Progenitor cell of endocrine pancreas (in vitro differentiated cells): ENCODE measurements at places on chromosomes 12 and 14.

GRCh38 chr12:76692846-76693245, 71.1 kb upstream of the ZDHHC17 start:
- H3K36me3 ChIP-seq, result no peaks in the 10 kb centered on the region
- no peak overlapping the region for H3K4me3 ChIP-seq
- peaks cover 3% of the 10 kb centered on the region for H3K27me3 ChIP-seq
- DNase-seq, result no peak
- no peak overlapping the region for H3K27ac ChIP-seq

DNA sequence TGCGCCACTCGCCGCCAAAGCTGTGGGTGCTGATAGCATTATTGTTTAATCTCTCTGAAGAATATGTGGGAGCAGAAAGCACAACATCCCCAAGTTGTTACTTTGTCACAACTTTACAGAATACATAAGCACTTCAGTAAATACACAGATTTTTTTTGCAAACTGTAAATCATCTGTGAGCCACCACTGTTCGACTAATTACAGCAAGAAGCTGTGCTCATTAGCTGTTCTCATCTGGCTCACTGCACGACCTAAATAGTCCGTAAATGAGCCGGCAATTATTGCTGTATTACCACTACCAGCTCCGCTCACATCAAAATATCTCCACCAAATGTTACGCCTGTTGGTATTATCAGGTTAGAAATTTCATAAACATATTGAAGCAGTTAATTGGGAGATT, 228.9 kb upstream of the PRKD1 start:
- no peaks in the 10 kb centered on the region for H3K36me3 ChIP-seq
- DNase-seq, result no peak
- H3K27me3 ChIP-seq, result peaks cover 6% of the 10 kb centered on the region
- H3K4me1 ChIP-seq, result no peaks in the 10 kb centered on the region
- no peak overlapping the region for H3K4me3 ChIP-seq

DNA sequence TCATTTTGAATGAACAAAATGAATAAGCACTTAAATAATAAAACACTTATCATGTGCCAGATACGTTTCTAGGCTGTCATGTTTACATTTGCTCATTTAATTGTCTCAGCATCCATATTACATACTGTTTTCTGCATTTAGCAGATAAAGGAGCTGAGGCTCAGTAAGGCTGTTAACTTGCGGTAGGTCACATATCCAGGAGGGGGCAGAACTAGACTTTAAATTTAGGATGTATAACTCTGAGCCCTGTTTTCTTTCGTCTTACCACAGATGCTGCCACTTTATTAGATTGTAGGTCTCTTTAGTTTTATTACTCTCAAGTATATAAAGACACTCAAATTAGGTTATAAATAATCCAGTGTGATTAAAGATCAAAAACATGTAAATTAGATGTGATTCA, 17.7 kb downstream of the IRAK4 start:
- no peaks in the 10 kb centered on the region for H3K36me3 ChIP-seq
- no peak overlapping the region for H3K27ac ChIP-seq

DNA sequence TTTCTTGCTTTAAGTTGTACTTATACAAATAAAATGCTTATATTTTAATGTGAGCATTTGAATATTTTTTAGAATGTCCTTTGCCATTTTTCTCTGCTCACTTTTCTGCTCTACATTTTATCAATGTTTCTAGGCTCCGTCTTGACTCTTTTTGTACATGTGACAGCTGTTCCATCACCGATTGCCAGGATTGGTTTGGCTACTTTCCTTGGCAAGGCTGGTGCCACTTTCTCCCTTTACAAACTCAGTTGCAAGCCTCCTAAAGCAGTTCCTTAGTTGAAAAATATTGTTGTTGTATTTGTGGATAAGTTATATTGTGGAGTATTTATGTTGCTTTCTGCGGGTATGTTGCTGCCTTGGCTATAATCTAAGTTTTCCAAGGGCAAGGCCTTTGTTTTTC, 63.4 kb downstream of the DACT1 start:
- peaks cover 20% of the 10 kb centered on the region for H3K4me1 ChIP-seq
- no peaks in the 10 kb centered on the region for H3K36me3 ChIP-seq
- DNase-seq, result no peak
- no peak overlapping the region for H3K27ac ChIP-seq
- H3K27me3 ChIP-seq, result no peaks in the 10 kb centered on the region

DNA sequence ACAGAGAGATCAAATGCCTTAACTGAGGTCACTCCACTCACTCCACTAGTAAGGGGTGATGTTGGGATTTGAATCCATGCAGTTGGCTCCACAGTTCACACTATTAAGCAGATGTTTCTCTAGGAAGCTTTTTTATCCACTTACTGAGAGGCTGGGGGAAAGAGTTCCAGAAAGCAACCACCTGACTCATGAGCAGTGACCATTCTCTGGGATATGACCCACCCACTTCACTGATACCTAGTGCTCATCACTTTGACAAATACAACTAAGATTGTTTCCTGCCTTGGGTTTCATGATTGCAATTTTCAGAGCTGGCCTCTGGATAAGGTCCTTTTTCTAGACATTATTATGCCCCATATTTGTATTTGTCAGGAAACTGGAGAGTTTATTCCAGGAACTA, 152.1 kb upstream of the PLEKHG7 start:
- H3K4me3 ChIP-seq, result no peak overlapping the region
- DNase-seq, result no peak
- H3K36me3 ChIP-seq, result peaks cover 3% of the 10 kb centered on the region
- no peaks in the 10 kb centered on the region for H3K27me3 ChIP-seq
- H3K27ac ChIP-seq, result no peak overlapping the region
- H3K4me1 ChIP-seq, result peaks cover 27% of the 10 kb centered on the region
